NCI-H524 treated with DMSO at 0.1 percent for 48 hours (cell line): ENCODE measurements at places on chromosomes 3 and 15.

- no peak for DNase-seq
Observed at GRCh38 chr15:35986191-35986721, 440.3 kb upstream of the DPH6 start.

DNA sequence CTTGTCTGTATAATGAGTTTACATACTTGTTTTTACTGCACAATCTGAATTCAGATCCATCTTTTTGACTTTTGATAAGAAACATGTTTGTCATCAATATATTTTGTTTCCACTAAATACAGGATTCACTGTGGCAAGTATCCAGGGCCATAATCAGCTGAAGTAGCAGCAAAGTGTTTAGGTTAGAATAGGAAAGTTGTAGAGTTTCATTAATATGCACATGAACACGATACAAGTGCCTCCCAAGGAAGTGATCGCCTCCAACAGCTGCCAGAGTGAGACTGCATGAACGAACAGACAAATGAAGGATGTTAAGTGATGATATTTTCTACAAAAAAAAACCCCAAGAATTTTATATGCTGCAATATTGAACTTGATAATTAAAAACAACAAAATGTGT, 204.3 kb downstream of the TBL1XR1 start:
- no peak for DNase-seq

DNA sequence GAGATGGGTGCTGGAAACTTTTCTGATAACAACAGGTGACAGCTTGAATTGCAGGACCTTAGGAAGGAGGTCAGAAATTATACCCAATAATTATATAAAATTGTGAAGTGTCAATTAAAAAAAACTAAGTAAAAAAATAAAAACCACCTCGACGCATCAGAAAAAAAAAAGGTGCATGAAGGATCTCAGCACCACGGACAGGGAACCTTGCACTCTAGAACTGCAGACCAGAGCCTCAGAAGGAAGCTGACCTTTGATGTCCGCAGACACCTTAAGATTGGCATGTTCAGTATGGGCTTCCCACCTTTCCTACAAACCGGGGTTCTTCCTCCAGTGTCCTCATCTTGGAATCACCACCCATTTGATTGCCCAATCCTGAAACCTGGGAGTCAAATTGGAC, 60.9 kb downstream of the SCN10A start:
- DNase-seq, result no peak

GRCh38 chr15:69154078-69154477, 6.4 kb upstream of the GLCE start:
- DNase-seq, result no peak

DNA sequence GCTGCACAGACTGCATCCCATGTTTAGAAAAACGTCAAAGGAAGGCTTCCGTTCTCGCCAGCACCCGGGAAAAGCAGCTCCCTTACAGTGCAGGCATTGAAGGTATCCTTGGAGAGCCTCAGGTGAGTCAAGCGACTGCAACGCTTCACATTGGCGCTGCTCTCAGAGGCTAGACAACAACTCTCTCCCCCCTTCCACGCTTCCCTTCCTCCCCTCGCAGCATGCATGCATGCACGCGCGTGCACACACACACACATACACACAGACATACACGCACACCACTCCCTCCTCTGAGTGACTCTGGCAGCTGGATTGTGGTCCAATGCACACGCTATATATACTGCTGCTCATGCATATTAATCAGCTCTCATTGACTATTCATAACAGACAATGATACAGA, 191.1 kb downstream of the PDZRN3 start:
- no peak for DNase-seq

GRCh38 chr3:94162700-94163099, 99.8 kb downstream of the NSUN3 start:
- DNase-seq, result no peak

DNA sequence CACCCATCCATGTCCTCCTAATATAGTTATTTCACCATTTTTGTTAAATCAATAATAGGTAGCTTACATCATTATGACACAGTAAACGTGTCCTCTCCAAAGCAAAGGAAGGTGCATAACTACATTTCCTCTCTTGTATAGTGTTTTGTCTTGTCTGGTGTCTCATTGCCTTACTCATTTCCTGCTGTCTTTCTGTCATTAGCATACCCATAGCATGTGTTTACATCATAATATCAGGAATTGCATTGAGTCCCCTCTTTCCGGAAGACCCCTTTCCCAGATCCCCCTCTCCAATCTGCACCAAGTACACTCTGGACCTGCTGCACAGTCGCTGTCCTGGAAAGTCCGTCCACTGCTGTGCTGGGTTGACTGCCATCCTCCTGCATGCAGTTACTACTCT, 47.9 kb downstream of the SOX14 start:
- DNase-seq, result no peak

- no peak for DNase-seq
Observed at GRCh38 chr3:61896251-61896650, 334.9 kb downstream of the PTPRG start.

GRCh38 chr3:18862077-18862476, 286.2 kb upstream of the KCNH8 start:
- no peak for DNase-seq

DNA sequence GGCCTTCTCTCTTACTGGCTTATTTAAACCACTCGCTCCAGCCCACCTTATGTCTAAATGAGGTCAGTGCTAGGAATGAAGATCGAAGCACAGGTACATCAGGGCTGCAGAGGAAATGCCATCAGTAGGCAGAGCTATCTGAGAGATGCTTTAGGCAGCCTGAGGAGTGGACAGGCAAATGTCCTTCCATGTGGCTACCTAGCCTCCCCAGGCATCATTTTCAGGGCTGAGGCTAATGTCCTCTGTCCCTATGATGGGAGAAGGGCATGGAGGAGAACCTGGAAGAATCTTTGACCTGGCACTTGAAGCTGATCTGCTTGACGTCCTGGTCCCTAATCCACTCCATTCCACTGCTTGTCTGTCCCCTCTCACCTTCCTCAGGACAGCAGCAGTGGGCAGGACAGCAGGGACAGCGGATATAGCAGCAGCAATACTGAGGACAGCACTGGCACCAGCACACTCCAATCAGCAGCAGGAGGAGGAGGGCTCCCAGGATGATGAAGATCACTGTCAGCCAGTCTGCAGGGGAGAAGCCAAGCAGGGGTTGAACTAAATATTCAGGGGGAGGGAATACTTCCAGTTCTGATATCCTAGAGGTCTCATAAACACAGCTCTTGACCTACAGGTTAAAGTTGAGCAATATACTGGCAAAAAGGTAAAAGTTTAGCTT, 21.0 kb downstream of the ILDR1 start:
- no peak for DNase-seq
